ENCODE measurements at places on chromosomes 1 and 21. TPM values are rescaled to one million over a fixed set of nuclear protein-coding genes. Genes with fewer than 3 reads are reported as not detected.

- DNase-seq: no peak
Measured at GRCh38 chr21:29078869-29079767, 5.7 kb upstream of the CCT8 start.

DNA sequence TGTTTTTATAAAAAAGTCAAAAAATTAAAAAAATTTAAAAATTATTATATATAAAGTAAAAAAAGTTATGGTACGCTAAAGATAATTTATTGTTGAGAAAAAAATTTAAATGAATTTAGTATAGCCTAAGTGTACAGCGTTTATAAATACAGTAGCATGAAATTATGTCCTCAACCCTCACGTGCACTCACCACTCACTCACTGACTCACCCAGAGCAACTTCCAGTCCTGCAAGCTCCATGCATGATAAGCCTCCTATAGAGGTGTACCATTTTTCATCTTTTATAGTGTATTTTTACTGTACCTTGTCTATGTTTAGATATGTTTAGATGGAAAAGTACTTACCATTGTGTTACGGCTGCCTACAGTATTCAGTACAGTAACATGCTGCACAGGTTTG is 5.1 kb downstream of the DISC1 start:
- DNase-seq: no peak

DNA sequence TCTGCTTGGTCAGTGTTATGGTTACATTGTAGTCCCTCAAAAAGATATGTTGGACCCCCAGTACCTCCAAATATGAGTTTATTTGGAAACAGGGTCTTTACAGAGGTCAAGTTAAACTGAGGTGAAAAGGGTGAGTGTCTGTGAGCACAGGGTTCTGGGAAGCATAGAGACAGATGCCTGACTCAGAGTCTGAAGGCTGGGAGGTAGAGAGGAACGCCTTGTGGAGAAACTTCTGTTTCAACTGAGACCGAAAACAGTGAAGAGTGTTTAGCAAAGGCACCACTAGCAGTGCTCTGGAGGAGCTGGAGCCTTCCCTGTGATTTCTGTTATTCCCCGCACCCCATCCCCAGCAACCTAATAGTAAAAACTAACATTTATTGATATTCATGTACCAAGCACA is 65.2 kb upstream of the LRRC8D start:
- DNase-seq: no peak

GRCh38 chr1:24070821-24071393 is 41.0 kb downstream of the MYOM3 start:
- DNase-seq: peak; percentile 76

DNA sequence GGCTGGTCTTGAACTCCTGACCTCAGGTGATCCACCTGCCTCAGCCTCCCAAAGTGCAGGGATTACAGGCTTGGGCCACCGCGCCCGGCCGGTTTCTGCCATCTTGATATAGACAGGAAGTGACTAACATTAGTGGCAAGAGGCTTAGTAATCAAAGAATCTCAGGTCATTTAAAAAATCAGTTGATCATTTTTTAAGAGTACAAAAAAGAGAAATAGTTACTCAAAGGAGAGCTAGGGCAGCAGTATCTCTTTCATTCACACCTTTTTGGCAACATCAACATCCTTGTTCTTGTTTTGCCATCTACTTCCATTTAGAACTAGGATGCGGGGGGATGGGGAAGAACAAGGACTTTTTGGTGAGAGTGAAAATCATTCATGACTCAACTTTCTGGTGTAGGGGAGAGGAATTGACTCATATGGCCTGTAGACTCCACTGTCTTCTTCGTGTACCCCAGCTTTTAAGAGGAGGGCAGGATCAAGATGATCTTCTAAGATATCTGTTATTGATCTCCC is 8.8 kb downstream of the FCRLB start:
- peak; percentile 87 for DNase-seq

DNA sequence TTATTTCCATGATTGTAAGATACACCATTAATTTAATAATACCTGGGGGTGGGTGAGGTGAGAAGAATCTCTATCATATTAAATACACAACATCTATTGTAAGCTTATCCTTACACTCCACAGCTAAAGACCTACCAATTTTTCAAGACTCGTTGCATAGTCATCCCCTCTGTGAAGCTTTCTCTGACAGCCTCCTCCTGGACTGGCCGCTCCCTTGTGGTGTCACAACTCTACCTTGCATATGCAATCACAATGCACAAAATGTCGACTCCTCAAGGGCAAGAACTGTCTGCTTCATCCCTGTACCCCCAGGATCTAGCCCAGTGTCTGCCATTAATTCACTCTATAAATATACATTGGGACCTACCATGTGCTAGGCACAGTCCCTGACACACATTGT is 2.4 kb upstream of the PTGFRN start:
- DNase-seq: no peak

DNA sequence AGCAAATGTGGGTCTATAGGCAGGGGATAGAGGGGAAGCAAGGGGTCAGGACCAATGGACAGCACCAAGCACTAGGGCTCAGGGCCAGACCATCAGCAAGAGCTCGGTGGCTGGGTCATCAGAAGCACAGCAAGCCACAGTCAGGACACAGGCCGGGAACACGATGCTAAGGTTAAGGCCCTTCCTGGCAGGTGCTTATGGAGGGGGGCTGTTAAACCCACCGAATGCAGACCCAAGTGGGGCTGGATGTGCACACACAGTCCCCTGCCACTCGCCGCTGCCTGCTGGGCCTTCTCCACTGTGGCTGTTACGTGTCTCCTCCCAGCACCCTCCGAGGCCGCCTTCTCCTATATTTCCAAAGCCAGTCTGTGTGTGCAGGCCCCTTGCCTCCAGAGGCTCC is 220.1 kb downstream of the TOMM20 start:
- no peak for DNase-seq

DNA sequence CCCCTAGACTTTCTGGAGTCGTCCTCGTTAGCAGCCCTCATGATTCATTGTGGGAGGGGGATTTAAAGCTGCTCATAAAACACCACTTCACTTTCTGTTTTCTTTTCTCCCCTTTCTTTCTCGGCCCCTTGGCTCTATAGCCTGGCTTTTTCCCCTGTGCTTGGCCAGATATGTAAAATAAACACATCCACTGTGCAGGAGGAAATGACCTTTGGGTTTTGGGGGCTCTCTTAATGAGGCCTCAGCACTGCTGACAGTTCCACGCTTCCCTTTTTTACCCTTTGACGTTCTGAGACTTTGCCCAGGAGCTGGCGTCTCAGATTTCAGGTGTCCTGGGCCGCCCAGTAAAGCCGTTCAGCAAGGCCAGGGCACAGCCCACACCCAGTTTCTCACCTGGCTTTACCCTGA is 65.7 kb downstream of the RUNX3 start:
- no peak for DNase-seq

- DNase-seq: peak; percentile 72
Measured at GRCh38 chr1:115679141-115679611, 37.4 kb downstream of the VANGL1 start.

GRCh38 chr1:43936431-43937151 is 3.0 kb downstream of the ARTN start:
- DNase-seq: no peak

DNA sequence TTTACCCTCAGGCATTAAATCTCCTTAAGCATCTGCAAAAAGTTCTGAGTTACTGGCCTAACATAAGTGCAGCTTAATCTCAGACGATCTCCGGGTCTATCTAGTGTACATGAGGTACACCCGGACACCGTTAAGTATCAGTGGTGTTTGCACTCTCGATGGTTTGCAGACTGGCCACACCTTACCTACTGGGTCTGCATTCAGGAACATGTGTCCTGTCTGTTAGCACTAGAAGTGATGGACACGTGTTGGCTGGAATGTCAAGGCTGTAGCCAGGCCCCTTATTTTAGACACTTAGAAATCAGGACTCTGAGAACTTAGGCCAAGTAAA is 783 bp upstream of the AGL start:
- DNase-seq: no peak

GRCh38 chr1:116325922-116326321 is 47.1 kb upstream of the ATP1A1 start:
- no peak for DNase-seq

The PLA2G2C gene
- total RNA-seq: not detected

The SLAMF9 gene
- not detected for total RNA-seq

The CALML6 gene
- not detected for total RNA-seq

The CFAP126 gene
- not detected for total RNA-seq

The SPATA46 gene
- total RNA-seq: not detected

The BRDT gene
- not detected for total RNA-seq

Data from A172 (cell line).